Activated CD4-positive, alpha-beta memory T cell treated with anti-CD3 and anti-CD28 coated beads, Interleukin-2, amount 10 ng/mL, durations not matched to agents 7 days and 5 days (primary cell): ENCODE measurements at places on chromosomes 1 and 21. TPM values are rescaled to one million over a fixed set of nuclear protein-coding genes. Genes with fewer than 3 reads are reported as not detected.

BSND gene
- 0.13 TPM for total RNA-seq

IL20 gene
- not detected for total RNA-seq

TMPRSS15 gene
- total RNA-seq = not detected

RAB42 gene
- not detected for total RNA-seq

SHE gene
- not detected for total RNA-seq

BOLA1 gene
- total RNA-seq = 24.9 TPM

COPA gene
- total RNA-seq = 146 TPM

DENND2D gene
- total RNA-seq = 210 TPM

SLC25A34 gene
- 1.4 TPM for total RNA-seq

DCDC2B gene
- total RNA-seq = not detected

TTC39A gene
- not detected for total RNA-seq

S100A9 gene
- 0.55 TPM for total RNA-seq

GBP1 gene
- total RNA-seq = 144 TPM
